ENCODE measurements at places on chromosomes 6 and 20.

DNA sequence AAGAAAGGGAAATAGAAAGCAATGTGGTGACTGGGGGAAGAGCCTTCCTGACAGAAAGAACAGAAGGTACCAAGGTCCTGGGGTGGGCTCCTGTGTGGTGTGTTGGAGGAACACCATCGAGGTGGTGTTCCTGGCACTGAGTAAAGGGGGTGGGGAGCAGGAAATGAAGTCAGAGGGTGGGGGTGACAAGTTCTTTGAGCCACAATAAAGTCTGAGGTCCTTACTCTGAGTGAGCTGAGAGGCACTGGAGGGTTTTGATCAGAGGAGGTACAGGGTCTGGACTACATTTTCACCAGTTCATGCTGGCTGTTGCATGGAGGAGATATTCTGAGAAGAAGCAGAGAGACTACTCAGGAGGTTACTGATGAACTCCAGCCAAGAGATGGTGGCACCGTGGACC lies 198.2 kb downstream of the GMPR start:
- peak; percentile 33 for DNase-seq

GRCh38 chr6:40788661-40789655 lies 201.8 kb upstream of the LRFN2 start:
- DNase-seq: no peak

DNA sequence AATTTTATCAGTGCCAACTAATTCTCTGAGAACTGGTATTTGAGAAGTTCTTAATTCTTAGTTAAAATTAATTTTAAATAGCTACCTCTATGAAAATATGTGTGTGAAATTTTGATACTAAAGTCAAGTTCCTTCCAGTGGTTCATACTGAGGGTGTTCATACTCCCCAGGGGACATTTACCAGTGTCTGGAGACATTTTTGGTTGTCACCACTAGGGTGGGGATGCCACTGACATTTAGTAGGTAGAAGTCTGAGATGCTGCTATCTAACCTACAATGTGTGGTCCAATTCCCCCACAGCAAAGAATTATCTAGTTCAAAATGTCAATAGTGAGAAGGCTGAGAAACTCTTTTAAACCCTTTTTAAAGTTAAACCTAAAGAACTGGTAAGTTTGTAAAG lies 463.8 kb downstream of the ADGRB3 start:
- no peak for DNase-seq

DNA sequence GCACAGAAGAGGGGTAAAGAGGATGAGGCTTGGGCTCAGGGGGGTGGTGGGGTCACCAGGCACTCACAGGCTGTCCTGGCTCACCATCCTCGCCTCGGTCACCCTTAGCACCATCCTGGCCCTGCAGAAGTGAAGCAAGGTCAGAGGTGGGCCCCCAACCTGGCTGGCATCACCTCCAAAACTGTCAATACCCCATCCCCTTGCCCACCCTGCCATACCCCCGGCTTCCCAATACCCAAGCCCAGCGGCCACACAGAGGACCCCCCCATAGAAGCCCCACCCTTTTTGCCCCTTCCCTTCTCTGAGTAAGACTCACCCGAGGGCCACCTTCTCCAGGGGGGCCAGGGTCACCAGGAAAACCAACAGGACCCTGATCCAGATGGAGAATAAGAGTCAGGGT lies 23.6 kb downstream of the COL11A2 start:
- DNase-seq: no peak

GRCh38 chr6:162962093-162962492 lies 234.3 kb downstream of the PACRG start:
- DNase-seq: no peak

All from activated CD8-positive, alpha-beta memory T cell treated with anti-CD3 and anti-CD28 coated beads, Interleukin-2, amount 50 U/mL, for 4 hours (primary cell).